ENCODE measurements at places on chromosomes 3 and 15.

GRCh38 chr3:105448338-105448982, 81.8 kb downstream of the ALCAM start:
- no peak for DNase-seq

- no peak for DNase-seq
Measured at GRCh38 chr3:181278468-181279238, 289.1 kb upstream of the DNAJC19 start.

DNA sequence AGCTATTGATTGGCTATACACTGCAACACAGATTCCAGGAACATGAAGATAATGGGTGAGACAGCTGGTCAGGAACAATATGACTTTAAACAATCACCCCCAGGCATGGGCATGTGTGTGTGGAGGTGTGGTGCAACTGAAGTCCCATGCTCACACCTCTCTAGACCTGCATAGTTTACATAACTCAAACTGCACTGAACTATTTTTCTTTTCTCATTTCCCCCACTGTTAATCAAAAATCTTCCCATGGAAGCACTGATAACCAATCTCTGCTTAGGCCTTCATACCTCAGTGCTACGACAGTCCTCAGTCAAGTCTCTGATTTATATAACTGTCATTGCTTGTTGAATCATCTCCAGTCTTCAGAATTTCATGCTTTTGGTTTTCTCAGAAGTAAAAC, 600.2 kb downstream of the NTRK3 start:
- DNase-seq, result no peak

GRCh38 chr3:100159331-100160153, 45.2 kb upstream of the FILIP1L start:
- no peak for DNase-seq

GRCh38 chr3:158095111-158095813, 11.0 kb downstream of the SHOX2 start:
- DNase-seq, result no peak

- DNase-seq, result no peak
Measured at GRCh38 chr15:25249236-25250010, 189.4 kb downstream of the UBE3A start.

- no peak for DNase-seq
Measured at GRCh38 chr15:65375871-65376607, 1.8 kb downstream of the IGDCC3 start.

DNA sequence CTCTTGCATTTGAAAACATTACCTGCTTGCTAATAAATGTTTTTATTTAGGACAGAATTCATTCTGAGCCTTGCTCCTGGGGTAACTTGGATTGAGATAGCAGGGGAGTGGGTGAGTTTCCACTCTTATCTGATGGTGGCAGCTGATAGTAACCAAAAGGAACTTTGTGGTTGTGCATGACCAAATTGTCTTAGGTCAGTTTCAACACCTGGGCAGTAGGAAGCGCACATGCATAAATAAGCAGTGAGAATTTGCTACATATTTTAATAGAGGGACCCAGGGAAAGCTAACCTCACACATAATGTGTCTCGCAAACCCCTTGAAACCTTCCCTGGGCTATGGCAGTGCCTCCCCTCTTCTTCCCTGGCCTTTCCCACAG, 65.4 kb upstream of the XCR1 start:
- no peak for DNase-seq

DNA sequence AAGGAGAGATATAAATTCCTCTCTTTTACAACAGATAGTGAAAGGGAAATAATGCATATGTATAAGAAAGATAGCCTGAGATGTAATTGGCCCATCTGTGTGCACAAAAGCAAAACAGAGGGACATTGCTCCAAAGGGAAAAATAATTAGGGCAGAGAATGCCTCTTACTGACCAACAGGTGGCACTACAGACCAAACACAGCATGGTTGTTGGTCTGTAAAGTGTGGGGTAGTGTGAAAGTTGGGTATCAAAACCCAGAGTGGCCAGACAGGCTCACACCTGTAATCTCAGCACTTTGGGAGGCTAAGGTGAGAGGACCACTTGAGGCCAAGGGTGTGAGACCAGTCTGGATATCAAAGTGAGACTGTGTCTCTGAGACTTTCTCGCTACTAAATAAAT, 4.5 kb upstream of the TLNRD1 start:
- no peak for DNase-seq

DNA sequence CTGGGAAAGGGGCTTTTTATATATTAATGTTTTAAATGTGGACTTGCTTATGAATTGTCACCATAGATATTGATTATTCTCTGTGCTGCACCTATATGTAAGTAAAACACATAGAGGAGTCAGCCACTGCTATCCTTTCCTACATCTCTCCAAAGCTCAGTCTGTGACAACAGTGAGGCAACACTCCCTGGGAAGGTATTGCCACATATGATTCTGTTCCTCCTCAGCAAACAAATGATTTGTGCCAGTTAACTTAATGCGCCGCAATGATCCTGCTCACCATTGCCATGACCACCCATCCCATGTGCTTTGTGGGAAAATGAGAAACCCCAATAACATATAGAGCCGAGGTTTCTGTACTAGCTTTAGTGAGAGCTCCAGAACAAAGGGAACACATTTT, 75.1 kb upstream of the FBN1 start:
- no peak for DNase-seq

- DNase-seq, result no peak
Measured at GRCh38 chr15:52698514-52698913, 19.3 kb upstream of the ATOSA start.

- DNase-seq, result no peak
Measured at GRCh38 chr3:170767576-170767941, 102.4 kb downstream of the RPL22L1 start.

- no peak for DNase-seq
Measured at GRCh38 chr3:5709714-5710113, 522.2 kb downstream of the EDEM1 start.

DNA sequence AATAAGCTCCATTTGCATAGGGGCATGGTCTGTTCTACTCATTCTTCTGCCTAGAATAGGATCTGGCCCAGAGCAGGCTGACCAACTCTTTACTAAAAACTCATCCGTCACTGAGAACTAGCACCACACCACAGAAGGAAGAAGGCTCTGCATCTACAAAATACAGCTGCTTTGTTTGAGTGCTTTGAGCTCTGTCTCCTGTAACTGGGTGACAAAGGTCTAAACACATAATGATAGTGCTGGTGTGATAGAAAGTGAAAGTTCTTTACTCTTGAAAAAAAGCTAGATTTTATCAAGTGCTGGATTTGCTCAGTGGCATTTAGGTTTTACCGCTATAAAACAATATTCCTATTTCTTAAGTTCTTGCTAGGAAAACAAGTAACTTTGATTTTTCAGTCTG, 140.7 kb downstream of the FHIT start:
- DNase-seq, result no peak

GRCh38 chr3:122481390-122481789, 33.3 kb downstream of the KPNA1 start:
- DNase-seq, result no peak

- DNase-seq, result no peak
Measured at GRCh38 chr3:45547764-45548680, 46.5 kb upstream of the LIMD1 start.

GRCh38 chr3:31979001-31979697, 1.9 kb downstream of the OSBPL10 start:
- DNase-seq, result no peak

DNA sequence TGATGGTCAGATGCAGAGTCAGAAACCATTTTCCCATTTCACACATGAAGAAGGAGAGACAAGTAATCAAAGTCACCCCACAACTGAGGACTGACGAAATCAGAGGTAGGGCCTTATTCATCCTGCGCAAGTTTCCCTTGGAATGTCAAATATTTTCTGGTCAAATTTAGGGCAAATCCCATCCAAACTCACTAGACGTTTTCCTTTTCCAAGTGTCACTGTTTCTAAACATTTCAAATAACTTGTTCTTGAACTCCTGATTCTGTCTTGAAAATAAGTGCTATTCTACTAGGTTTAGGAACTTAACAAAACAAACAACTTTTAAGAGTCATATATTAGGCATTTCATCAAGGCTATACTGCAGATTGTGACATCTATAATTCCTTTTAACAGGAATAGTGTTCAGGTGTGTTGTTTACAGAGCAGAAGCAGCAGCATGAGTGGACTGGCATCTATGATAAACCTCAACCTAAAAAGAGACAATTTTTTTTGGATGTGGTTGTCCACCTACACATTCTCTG, 40.7 kb downstream of the SUMF1 start:
- DNase-seq, result no peak

DNA sequence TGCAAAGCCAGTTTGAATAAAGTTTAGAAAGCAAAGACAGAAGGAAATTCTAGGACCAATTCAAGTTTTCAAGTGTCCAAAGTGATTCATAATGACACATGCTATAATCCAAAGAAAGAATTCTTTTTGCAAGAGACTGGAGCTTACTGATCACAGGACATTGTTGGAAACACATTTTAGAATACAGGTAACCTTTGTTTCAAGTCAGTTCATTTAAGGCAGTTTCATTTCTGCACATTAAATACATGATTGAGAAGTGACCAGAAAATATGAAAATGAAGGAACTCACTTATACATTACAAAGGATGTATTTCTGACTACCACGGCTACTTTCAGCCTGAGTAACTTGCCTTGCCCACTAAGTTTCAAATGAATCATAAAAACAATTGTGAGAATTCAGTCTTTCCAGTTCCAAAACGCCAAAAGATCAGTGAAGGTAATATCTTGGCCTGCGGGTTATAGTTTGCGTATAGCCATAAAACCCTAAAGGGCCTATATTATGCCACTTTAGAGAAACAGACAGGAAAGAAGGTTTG, 48.7 kb downstream of the PRICKLE2 start:
- DNase-seq, result no peak

GRCh38 chr3:161322781-161323568, 48.3 kb downstream of the SPTSSB start:
- no peak for DNase-seq

GRCh38 chr15:45641999-45642932, 7.4 kb downstream of the SQOR start:
- no peak for DNase-seq

DNA sequence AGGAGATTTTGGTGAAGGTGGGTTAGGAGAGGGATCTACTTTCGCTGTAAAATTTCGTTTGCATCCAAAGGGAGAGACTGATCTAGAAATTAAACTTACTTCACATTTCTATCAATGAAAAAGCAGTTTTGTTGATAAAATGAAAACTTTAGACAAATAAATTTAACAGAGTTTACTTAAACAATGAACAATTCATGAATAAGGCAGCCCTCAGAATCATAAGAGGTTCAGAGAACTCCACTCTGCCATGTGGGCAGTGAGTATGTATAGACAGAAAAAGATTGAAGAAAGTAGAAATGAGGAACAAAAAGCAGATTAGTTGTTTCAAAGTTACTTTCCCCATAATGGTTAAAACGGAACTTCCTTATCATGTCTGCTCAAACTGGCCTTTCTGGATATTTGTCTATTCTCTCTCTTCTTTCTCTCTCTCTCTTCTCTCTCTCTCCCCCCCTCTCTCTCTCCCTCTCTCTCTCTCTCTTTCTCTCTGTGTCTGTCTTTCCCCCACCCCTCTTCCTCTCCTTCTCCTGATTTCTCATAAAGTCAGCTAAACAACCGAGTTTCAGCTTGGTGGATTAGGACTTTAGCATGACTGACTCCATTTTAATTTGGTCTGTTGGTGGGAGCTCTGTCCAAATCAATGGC, 248.9 kb downstream of the TJP1 start:
- DNase-seq, result no peak

DNA sequence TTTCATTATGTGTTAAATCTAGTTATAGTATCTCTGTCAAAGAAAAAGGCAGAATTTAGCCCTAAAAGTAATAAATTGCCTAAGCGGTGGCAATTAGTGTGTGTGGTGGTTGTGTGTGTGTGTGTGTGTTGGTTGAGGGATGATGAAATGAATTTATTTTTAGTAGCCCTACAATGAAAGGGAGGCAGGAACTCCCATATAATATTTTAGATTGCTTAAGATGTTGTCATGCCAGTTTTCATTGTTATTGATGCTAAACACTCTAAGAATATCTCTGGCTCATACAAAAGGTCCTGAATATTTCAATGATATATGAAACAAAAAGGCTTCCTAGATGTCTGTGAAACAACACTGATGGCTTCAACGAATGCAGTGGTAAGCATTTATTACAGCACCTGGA, 140.6 kb upstream of the TBC1D5 start:
- no peak for DNase-seq

GRCh38 chr15:70375006-70375431, 277.3 kb upstream of the TLE3 start:
- no peak for DNase-seq

DNA sequence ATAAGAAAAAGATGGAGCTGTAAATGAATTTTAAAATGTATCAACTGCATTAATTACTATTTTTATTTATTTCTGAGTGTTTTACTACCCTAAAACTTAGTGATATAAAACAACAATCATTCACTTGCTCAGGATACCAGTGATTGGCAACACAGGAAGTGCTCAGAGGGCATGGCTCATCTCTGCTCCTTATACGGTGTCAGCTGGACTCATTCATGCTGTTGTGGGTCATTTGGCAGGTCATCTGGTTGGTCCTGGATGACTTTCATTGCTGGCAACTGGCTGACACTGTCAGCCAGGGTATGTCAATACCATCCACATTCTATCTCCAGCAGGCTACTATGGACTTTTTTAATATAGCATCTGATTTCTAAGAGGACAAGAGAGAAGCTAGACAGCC, 689.6 kb upstream of the NECTIN3 start:
- DNase-seq, result no peak

- no peak for DNase-seq
Measured at GRCh38 chr15:93980261-93980911, 251.0 kb upstream of the MCTP2 start.

DNA sequence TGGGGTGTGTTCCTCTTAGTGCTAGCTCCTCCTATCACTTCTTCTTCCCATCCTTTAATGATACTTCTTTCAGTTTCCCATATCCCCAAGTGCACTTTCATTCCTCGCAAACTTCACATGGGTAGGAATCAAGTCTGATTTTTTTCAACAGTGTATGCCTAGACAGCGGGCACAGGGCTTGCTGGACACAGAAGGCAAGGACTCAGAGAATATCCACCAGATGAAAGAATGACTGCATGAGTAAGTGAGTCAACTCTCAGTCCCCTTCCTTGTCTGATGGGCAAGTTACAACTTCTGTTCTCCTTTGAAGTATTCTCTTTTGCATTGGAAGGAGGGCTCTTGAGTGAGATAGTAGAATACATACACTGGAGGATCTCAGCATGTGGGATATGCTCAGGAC, 3.1 kb upstream of the SQOR start:
- DNase-seq, result no peak

GRCh38 chr15:89377842-89378295, 43.2 kb upstream of the POLG start:
- DNase-seq, result no peak

- DNase-seq, result no peak
Measured at GRCh38 chr3:101292027-101292426, 28.3 kb downstream of the IMPG2 start.
